ENCODE measurements at places on chromosomes 7 and 10. TPM values are rescaled to one million over a fixed set of nuclear protein-coding genes. Genes with fewer than 3 reads are reported as not detected.

ABCB1 gene
- total RNA-seq, result 0.08 TPM

POU6F2 gene
- not detected for total RNA-seq

TAS2R5 gene
- total RNA-seq, result 0.34 TPM

FASTK gene
- total RNA-seq, result 74.1 TPM

SPDYE2B gene
- total RNA-seq, result not detected

TRIM56 gene
- total RNA-seq, result 13.1 TPM

CDC14C gene
- total RNA-seq, result 0.03 TPM

NRAP gene
- not detected for total RNA-seq

IDI2 gene
- 0.09 TPM for total RNA-seq

FGFR2 gene
- 0.19 TPM for total RNA-seq

ELAPOR2 gene
- total RNA-seq, result 0.06 TPM

STEAP4 gene
- total RNA-seq, result 0.02 TPM

ASAH2 gene
- 2.2 TPM for total RNA-seq

UTF1 gene
- total RNA-seq, result not detected

NODAL gene
- total RNA-seq, result not detected

HYCC1 gene
- total RNA-seq, result 27.7 TPM

CCDC136 gene
- 2.5 TPM for total RNA-seq

FRMD4A gene
- total RNA-seq, result 3.0 TPM

FAM237B gene
- 0.10 TPM for total RNA-seq

GPER1 gene
- total RNA-seq, result 2.0 TPM

SH2D4B gene
- 0.06 TPM for total RNA-seq

LIPN gene
- not detected for total RNA-seq

BTBD16 gene
- total RNA-seq, result 0.66 TPM

JAKMIP3 gene
- total RNA-seq, result 1.1 TPM

CABCOCO1 gene
- total RNA-seq, result 0.46 TPM

RSU1 gene
- 84.4 TPM for total RNA-seq

PAX2 gene
- 0.22 TPM for total RNA-seq

GIMAP4 gene
- total RNA-seq, result not detected

GRID2IP gene
- total RNA-seq, result not detected

RBM20 gene
- 3.9 TPM for total RNA-seq

LLCFC1 gene
- not detected for total RNA-seq

OPN1SW gene
- not detected for total RNA-seq

ANK3 gene
- 1.0 TPM for total RNA-seq

FAM107B gene
- 105 TPM for total RNA-seq

EFCAB10 gene
- 3.0 TPM for total RNA-seq

PTPRZ1 gene
- 0.02 TPM for total RNA-seq

HMX2 gene
- total RNA-seq, result not detected

IL6 gene
- 0.59 TPM for total RNA-seq

MKX gene
- not detected for total RNA-seq

DRGX gene
- not detected for total RNA-seq

SP8 gene
- total RNA-seq, result not detected

ADRA2A gene
- total RNA-seq, result 0.20 TPM

FFAR4 gene
- 0.06 TPM for total RNA-seq

ANKRD30A gene
- 0.49 TPM for total RNA-seq

ZNF248 gene
- 3.7 TPM for total RNA-seq

PNLIPRP1 gene
- total RNA-seq, result not detected

TMEM184A gene
- total RNA-seq, result 8.1 TPM

IFIT1B gene
- total RNA-seq, result not detected

CXCL12 gene
- 0.25 TPM for total RNA-seq

SPDYE5 gene
- not detected for total RNA-seq

HOXA1 gene
- total RNA-seq, result 2.1 TPM

BLNK gene
- not detected for total RNA-seq
